ENCODE measurements at places on chromosomes 13 and 19. TPM values are rescaled to one million over a fixed set of nuclear protein-coding genes. Genes with fewer than 3 reads are reported as not detected.

DNA sequence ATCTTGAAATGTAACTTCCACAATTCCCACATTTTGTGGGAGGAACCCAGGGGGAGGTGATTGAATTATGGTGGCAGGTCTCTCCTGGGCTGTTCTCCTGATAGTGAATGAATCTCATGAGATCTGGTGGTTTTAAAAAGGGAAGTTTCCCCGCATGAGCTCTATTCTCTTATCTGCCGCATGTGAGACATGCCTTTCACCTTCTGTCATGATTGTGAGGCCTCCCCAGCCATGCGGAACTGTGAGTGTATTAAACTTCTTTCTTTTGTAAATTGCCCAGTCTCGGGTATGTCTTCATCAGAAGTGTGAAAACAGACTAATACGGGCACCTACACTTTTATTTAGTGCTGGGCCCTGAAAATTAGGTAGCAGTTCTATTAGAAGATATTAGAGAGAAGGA lies 45.8 kb downstream of the TNFSF13B start:
- no peak for DNase-seq

The TMEM205 gene
- 58.4 TPM for total RNA-seq

The PALM3 gene
- not detected for total RNA-seq

DNA sequence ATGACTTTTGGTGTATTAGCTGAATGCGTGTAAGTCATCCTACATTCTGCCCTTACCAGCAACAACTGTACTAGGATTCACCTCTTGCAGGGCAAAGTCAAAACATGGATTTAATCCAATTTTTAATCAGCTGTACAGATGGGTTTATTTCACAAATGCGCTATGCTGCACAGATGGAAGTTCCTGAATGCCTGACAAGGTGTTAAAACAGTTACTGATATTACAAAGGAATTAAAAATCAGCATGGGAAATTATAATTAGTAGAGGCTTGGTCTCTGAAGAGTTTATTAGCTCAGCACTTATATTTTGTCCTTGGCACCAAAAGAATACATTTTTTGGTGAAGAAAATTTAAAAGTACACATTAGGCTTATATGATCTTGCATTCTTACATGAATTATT lies 448.9 kb downstream of the PCDH9 start:
- DNase-seq, result no peak

The KIR2DL4 gene
- total RNA-seq, result not detected

The FBXO27 gene
- total RNA-seq, result 9.0 TPM

DNA sequence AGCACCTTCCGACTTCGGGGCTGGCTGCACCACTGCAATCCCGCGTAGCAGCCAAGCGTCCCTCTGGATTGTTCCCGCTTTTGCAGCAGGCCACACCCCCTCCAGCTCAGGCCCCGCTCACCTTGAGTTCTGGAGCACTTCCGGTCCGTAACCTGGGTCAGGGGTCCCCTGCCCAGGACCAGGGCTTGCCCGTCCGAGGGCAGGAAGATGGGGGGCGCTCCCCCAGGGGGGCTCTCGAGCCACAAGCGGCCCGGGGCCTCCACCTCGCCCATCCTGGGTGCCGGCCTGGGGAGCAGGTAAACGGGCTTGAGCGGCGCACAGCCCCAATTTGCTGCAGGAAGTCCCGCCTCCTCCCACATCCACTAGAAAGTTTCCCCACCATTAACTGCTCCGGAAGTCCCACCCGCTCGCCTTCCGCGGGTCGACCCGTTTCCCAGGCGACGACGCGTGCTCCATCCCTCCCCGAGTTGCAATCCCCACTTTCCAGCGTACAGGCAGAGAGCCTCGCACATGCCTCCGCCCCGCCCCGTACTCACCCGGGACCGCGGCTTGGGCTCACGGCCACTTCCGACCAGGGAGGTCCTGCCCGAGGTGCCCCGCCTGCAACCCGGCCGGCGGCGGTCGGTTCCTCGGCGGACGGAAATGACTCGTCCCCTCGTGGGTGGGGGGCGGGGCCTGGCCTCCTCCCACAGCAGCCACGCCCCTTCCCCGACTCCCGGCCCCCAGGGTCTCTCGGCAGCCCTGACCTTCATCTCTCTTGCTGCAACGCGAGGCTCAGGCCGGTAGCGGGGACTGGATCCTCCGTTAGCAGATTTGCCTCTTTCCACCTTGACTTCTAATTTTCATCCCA lies at the start of gene PNKP:
Gene PNKP, minus strand, starts transcription at position 644 of the 850 bp plus-strand sequence. Its CDS starts 372 bp downstream, at position 272.
- peak; percentile 92 for DNase-seq

The IGSF23 gene
- not detected for total RNA-seq

Data from foreskin keratinocyte (primary cell).